ENCODE measurements at places on chromosomes 11 and 22.

- no peak for DNase-seq
Measured at GRCh38 chr22:30301995-30302809, 12.9 kb upstream of the CASTOR1 start.

DNA sequence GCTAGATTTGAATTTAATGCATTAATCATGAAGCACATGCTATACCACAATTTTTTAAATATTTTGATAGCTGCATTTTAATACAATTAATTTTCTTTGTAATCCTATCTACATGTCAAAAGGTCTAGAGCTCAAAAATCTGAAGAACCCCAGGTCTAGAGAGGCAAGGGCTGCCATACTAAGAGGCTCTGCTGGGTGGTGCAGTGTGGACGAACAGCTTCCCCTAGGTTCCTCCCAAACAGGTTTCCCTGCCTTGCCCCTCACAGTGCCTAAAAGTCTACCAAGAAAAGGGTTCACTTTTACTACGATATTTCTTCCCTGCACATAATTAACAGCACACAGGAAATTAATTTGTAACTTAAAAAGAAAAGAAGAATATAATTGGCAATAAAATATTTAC lies 681.1 kb downstream of the OPCML start:
- DNase-seq, result no peak

DNA sequence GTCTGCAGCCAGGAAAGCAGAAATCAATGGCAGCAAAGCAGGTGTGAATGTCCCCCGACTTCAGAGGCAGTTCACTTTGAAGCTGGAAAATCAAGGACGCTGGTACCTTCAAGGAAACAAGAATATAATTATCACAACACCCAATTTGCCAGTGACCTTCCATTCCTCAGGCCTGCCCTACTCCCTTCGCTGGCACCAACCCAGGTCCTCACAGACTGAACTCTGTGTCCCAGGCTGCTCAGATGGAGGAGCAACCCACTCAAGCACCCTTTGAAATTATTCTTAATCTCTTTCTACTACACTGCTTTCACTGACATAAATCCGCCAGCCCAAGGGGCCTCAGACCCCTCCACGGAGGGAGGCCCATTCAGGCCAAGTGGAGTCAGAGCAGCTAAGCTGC lies 64.7 kb upstream of the WT1 start:
- DNase-seq, result no peak

DNA sequence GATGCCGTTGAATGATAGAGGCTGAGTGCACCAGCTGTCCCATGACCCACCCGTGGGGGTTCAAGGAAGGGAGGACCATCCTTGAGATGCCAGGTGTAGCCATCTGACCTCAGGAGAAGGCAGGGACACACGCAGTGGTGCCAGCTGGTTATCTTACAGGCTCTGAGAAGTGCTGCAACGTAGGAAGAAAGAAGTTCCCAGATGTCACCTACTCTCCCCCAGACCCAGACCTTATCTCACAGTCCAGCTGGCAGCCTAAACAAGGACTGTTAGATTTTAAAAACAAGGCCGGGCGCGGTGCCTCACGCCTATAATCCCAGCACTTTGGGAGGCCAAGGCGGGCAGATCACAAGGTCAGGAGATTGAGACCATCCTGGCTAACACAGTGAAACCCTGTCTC lies 1307.6 kb downstream of the TBC1D22A start:
- DNase-seq, result no peak

All from CD4-positive, alpha-beta T cell treated with Interleukin-2 at 100 ng/mL for 4 hours (primary cell).